Caki2 (cell line): ENCODE measurements at places on chromosomes 5 and 9.

DNA sequence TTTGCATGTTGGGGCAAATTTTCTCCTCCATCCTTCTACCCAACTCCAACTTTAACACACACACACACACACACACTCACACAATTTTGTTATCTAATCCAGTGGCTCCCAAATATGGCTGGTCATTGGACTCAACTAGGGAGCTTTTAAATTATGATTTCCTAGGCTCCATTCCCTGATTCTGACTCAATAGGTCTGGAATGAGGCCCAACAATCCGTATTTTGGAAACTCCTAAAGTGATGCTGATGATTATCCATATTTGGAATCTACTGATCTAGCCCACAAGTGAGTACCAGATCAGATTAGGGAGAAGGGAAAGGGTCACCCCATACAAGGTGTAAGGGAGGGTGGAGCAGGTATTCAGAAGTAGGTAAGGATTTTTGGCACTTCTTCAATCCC is 309.7 kb downstream of the TLE1 start:
- no peak for DNase-seq

DNA sequence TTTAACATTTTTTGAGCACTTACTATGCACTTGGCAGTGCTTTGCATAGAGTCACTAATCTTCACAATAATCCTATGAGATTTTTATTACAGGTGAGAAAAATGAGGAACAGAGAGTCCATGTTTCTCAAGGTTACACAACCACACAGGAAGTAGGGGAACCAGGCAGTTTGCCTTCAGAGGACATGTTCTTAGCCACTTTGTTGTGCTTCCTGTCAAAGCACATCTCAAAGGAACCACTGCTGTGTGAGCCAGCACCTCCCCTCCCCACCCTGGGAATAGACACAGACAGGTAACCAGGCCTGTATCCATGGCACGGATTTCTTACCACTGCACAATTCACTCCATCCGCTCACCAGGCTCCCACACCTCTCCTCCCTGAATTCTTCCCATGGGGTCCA is 6.3 kb upstream of the DNAJB5 start:
- DNase-seq: no peak

DNA sequence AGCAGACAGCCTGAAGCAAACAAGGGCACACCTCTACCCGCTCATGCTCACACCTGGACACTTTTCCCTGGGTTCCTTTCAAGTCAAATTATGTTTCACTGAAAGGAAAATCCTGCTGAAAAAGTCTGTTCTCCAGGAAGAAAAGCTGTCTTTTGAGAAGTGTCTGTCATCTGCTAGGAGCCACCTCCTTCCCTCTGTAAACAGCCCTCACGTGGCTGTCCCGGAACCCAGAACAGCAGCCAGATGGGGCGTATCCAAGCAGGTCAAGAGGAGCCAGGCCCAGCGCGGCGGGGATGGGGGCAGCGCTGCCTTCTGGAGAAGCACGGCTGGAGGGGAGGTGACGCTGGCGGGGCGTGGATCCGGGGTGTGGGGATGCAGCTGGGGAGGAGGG is at the start of gene PNPLA7:
TSS of gene PNPLA7 (minus strand) at position 172 of the 391 bp plus-strand sequence. CDS start 205 bp downstream, outside the sequence.
- peak; percentile 89 for DNase-seq

GRCh38 chr9:79565245-79565644 is 6.5 kb upstream of the TLE4 start:
- DNase-seq: no peak

DNA sequence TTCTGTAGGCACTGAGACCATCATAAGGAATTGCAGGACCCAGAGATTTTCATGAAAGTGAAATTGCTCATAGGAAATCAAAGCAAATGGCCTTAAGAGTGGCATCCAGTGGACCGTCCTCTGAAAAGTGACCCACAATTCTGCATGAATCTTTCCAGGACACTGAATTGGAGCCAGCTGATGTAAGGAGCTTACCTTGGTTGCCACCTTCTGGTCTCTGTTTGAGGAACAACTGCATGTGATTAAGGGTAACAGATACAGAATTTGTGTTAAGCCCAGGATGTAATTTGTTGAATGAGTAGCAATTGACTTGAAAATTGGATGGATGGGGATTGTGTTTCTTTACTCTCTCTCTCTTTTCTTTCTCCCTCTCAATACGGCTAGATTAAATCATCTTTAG is 49.9 kb upstream of the GAS1 start:
- no peak for DNase-seq

DNA sequence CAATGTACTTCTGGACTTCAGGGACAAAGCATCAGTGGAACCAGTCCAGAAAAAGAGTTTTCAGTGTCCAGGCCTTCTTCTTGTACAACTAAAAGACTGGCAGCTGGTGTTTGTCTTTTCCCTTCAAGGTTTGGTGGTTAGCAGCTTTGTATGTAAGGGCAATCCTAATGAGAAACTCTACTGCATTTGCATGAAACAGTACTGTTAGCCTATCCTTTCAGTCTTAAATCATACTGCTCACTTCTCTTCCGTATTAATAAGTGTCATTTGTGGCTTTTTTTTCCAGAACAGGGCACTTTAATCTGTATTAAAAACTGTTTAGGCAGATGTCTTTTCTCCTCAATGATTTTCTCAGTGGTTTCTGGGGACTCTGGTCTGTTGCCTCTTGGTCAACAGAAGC is 48.9 kb downstream of the FAM174A start:
- no peak for DNase-seq

DNA sequence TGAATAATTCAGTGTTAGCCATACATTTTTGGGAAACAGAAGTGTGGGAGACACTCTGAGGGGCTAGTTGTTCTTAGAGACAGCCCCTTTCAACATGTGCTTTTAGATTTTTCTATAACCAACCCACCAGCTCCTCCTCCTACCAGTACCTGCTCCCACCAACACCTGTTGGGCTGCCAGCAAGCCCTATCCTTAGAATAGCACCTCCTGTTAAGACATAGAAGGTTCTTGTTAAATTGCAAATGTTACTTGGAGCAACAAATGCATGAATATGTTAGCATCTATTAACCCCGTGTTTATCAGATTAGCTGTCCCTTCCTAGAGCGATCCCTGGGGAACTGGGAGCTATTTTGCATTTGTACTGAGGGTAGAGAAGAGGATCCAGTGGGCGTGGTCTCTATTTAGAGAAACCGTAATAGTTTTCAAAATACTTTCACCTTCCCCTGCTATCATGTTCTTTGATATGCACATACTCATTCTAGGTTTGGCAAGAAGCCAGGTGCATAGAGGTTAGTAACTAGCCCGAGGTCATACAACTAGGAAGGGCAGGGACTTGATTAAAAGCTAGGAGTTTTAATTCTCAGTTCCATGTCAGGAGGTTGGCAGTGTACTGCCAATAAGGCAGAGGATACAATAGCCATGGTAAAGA is 334.4 kb downstream of the KCTD16 start:
- no peak for DNase-seq

DNA sequence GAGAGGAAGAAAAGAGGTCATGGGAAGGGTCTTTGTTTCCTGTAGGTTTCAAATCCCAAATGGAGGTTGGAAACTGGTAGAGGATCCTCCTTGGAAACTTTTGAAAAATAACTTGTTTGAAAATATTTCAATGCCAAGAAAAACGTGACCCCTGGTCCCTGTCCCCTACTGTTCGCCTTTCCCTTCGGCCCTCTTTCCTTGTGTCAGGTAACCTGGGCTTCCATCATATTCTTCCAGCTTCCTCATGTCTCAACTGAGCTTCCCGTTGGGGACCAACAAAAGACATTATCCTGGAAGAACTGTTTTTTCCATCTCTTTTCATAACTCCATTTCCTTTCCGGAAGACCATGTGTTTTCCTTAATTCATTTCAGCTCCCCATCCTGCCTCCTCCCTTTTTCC is 266.8 kb upstream of the ANKRD55 start:
- no peak for DNase-seq

GRCh38 chr9:1938135-1938534 is 77.0 kb upstream of the SMARCA2 start:
- DNase-seq: no peak

DNA sequence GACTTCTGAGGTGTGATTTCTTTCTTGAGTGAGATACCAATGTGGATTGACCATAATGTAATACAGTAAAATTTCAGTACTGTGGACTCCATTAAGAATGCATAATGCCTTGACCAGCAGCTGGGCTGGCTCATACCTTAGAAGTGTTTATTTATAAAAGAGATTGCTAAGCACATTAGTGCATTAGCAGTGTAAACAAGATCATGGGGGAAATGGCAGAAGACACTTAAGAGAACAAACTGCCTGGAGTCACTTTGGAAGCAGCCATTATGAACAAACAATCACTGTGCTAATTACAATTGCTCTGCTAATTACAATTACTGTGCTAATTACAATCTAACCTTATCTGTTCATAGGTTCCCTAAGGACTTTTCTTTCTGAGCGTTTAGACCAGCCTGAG is 104.2 kb downstream of the TRIM32 start:
- peak; percentile 30 for DNase-seq
